ENCODE measurements at places on chromosomes 2 and 18.

GRCh38 chr18:49858309-49859020 is 45.1 kb upstream of the ACAA2 start:
- peak; percentile 31 for DNase-seq

- DNase-seq, result no peak
Observed at GRCh38 chr2:120958623-120959366, 223.1 kb downstream of the GLI2 start.

GRCh38 chr2:105085525-105085924 is 47.7 kb downstream of the MRPS9 start:
- DNase-seq, result no peak

DNA sequence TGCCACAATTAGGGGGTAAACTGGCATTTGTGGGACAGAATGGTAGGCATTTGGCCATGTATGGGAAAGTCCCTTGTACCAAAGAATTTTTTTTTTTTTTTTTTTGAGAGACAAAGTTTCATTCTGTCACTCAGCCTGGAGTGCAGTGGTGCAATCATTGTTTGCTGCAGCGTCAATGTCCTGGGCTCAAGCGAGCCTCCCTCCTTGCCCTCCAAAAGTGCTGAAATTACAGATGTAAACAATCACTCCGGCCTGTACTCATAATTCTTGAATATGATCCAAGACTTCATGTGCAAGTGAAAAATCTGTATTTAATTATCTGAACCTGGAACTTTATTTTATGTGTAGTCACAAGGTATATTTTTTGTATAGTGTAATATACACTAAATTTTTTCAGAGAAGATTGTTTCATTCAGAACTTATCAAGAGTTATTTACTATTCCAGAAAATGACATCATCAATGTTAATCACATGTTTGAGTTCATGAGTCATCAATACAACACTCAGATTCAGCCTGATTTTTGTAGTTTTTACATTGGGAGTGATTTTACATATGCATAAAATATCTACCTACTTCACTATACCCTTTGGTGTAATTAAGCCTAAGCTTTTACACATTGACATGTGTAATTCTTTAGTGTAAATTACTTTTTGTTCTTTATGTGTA is 138.7 kb upstream of the L3MBTL4 start:
- no peak for DNase-seq

DNA sequence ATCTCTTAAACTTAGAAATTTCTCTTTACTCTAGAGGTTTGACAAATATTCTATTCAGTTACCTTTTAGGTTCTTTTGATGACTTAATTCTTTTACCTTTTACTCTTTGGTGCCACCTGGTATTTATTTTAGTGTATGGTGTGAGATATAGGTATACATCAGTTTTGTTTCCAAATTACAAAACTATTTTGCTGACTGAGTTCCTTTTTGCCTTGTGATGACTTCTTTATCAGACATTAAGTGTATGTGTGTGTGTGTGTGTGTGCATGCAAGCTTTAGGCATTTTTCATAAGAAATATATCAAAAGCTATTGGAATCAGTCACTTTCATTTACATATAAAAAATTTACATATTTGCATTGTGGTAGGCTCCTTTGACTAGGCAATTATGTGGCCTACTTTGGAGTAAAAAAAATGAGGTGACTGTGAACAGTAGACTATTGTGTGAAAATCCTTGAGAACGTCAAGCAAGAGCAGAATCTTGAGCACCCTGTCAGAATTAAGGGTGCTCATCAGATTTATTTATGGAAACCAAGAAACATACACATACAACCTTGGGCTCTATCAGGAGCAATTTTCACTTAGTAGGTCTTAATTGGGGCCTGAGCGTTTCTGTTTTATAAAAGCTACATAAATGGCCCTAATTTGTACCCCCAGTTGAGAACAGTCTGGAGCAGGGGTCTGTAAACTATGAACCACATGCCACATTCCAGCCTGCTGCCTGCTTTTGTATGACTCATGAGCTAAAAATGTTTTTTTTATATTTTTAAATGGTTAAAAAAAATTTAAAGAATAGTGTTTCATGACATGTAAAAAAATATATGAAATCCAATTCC is 415.9 kb downstream of the SLC4A3 start:
- DNase-seq, result no peak

DNA sequence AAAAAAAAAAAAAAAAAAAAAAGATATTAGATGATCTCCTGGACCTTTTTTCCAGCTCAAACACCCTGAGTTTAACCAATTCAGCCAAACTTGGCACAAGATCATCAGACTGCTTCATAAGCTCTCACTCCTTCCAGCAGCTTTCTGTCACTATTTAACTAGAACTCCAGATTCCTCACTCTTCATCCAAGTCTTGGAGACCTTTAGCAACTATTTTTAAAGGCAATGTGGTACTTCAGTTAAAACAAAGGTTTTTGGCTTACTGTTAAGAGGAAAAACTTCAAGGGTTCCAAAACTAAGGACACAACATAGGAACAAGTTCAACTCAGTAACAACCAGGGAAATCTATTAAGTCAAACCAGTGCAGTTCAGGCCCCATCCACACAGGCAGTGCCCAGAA is 23.2 kb downstream of the LAMA1 start:
- no peak for DNase-seq

DNA sequence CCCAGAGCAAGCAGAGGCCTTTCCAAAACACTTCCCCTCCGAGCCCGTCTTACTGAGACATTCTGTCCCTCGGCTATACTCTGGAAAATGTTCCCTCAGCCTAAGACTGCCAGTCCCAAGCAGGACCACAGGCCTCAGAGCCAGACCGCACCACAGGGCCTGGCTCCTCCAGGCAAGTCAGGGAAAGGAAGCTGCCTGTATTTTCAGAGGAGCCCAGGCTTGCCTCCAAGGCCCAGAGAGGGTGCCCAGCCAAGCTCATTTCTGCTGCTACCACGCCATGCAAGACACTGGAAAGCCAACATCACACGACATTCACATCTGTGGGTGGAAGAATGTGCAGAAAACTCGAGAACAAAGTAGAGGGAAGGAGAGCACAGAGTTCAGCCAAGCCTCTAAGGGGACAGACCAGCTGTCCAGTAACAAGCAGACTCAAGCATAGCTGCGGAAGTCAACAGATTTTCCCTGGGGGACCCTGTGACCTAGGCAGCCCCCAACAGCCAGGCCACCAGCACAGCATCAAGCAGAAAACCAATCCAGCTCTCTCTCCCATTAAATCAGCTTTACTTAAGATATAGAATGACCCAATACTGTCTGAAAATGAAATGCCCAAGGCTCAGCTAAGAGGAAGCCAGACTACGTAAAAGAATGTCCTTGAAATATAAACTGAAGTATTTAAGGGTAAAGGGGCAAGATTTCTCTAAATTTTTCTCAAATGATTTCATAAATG is 123.9 kb downstream of the ZFP36L2 start:
- no peak for DNase-seq

- no peak for DNase-seq
Observed at GRCh38 chr2:219624565-219624964, 2.9 kb upstream of the SLC4A3 start.

DNA sequence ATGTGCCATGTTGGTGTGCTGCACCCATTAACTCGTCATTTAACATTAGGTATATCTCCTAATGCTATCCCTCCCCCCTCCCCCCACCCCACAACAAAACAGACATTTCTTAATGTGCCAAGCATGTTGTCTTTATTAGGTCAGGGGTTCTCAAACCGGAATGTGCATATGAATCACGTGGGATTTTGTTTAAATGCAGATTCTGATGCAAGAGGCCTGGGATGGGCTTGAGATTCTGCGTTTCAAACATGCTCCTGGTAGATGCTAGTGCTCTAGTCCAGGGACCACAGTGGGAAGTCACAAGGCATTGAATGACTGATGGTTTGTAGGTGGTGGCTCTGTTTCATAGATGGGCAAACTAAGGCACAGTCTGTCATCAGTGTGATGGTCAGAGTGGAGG is 184.7 kb downstream of the SMAD7 start:
- no peak for DNase-seq

GRCh38 chr2:70715071-70715985 is 52.7 kb downstream of the ADD2 start:
- DNase-seq, result no peak

- no peak for DNase-seq
Observed at GRCh38 chr18:31230495-31230894, 67.8 kb upstream of the DSC1 start.

DNA sequence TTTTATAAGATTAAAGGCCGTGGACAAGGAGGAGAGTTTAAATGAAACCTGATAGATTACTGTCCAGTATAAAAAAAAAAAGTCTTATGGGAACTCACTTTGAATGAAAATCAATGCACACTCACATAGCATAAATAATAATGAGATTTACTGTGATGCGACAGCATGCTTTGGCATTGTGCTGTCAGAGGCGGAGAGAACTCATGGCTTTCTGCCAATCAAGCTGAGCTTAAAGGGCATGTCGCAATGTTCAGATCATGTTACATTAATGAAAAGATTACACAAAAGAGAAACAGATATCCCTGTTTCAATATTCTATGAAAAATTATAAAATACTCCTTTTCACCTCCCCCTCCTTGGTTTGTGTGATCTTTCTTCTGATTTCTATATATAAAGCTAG is 310.8 kb downstream of the ERBB4 start:
- DNase-seq, result peak; percentile 67

- DNase-seq, result no peak
Observed at GRCh38 chr2:173843526-173843925, 121.6 kb downstream of the SP3 start.

DNA sequence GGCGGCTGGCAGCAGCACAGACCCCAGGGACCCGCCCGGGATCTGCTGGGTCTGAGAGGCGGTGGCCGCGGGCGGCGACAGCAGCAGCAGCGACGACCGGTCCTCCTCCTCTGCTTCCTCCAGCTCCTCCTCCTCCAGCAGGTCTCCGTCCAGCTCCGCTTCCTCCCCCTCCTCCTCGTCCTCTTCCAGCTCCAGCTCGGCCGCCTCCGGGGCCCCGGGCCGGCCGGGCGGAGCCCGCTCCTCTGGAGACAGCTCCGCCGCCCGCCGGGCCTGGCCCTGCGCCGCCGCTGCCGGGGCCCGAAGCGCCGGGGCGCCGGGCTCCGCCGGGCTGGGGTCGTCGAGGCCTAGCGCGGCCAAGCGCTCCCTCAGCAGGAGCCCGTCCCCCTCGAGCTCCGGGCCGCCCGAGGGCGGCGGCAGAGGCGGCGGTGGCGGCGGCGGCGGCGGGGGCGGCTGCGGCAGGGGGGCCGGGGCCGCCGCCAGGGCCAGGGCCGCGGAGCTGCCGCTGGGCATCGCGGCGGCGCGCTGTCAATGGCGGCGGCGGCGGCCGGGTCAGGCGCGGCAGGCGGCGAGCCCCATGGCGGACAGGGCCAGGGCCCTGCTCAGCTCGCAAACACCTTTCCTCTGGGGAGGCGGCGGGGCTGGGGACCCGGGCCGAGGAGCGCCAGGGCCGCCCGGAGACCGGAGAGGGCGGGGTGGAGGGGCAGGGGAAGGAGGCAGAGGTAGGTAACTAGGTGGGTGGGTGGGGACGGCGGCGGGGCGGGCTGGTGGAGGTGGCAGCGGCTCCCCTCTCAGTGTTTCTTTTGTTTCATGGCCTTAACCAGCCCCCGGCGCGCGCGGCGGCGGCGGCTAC is 445 bp downstream of the MEX3C start:
- DNase-seq, result peak; percentile 8

DNA sequence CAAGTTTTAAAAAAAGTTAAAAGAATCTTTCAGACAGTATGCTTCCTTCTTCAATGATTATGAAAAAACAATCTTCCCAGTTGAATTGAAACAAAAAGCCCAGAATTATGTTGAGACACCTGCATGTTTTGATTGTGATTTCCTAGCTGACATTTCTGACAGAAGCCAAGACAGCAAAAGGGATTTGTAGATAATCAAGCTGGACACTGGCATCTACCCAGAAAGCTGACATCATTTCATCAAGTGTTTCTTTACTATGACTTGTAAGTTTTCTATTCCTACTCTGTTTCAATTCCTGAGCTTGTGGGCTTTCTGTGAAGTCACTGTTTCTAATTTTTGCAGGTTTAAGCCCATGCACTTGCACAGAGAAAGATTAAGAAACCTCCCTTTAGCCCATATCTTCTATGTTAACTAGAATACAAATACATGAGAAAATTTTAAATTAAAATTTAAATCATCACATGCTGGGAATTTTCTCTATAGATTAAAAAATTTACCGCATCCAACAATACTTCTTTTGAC is 82.9 kb upstream of the CCDC85A start:
- DNase-seq, result no peak

DNA sequence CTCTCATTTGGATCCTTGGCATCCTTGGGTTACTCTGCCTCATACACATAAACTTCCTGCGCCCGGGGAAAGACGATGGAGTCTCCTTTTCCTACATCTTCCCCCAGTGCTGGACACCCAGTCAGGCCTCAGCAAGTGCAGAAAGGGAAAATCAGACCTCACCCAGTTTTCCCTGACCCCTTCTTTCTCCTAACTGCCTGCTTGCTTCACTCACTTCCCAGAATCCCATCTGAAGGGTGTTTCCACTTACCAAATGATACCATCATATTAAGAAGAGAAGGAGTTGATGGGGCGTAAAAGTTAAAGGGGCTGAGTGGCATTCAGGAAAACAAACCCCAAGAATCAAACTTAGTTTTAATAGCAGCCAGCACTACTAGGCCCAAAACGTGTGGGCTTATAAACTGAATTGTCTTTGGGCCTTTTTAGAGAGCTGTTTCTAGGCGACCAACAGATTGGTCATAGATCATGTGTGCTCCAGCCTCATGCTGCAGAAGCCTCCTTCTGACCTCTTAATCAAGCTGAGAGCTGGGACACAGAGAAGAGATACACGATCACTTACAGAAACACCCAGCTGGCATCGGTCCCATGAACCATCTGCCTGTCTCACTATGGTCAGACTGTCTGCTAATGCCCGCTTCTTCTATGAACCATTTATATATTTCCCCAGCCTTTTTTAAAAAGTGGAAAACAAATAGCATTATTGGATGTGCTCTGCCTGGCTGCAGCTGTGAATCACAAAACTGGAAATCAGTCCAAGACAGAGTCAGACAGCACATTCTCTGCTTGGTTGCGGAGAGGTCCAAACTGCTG is 165.7 kb upstream of the SLC14A2 start:
- peak; percentile 8 for DNase-seq

DNA sequence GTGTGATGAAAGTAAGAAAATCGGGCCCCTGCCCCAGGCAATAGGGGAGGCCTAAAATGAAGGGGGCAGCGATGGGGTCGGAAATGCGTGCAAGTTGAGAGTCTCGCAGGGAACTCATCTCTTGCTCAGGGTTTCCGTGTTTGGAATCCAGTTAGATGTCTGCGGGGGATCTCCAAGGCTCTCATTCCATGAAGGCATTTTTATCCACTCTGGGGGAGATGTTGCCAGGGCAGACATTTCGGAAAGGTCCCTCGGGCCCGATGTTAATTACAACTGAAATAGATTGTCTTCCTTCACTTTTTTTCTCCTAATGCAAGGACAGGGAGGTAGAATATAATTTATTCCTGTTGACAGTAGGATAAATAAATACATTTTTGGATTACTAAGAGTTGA is 12.8 kb upstream of the SKOR2 start:
- DNase-seq, result no peak

GRCh38 chr2:239955989-239956817 is 68.9 kb downstream of the NDUFA10 start:
- DNase-seq, result no peak

GRCh38 chr2:106878206-106878605 is 7.8 kb downstream of the ST6GAL2 start:
- no peak for DNase-seq

All from fibroblast of skin of left biceps (primary cell).